ENCODE measurements at places on chromosomes 6 and 20.

GRCh38 chr6:23600118-23600517, 525.9 kb upstream of the NRSN1 start:
- no peak for DNase-seq

DNA sequence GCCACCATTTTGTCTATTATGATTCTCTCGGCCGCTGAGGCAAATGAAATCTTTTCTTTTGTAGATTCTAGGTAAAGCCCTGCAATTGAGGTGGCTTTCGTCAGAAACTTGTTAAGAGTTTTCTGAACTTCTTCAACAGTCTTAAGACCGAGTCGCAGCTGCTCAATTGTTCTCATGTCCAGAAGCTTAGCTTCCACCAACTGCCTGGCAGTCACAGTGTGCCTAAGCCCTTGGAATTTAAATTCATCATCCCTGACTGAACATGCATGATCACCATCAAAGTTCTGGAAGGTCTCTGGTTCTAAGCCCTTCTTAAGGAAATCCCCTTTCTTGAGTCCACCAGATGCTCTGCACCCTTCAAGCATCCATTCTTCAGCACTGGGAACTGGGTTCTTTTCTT, 25.7 kb downstream of the DST start:
- no peak for DNase-seq

DNA sequence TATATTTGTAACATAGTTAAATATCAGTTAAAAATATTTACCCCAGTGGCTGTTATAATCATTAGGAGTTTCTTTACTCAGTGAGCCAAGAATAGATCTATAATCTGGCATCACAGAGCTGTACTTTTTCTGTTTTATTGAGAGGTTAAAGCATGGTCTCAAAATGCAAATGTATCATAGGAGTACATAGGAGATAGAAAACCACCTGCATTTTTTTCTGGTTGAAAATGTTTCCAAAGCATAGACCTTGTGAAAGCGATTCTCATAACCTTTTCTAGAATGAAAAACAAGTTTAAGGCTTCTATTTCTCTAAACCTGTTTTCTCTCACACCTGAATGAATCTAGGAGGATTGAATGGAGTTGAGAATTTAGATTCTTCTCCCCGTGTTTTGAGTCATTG, 14.4 kb downstream of the KCNQ5 start:
- DNase-seq = no peak

DNA sequence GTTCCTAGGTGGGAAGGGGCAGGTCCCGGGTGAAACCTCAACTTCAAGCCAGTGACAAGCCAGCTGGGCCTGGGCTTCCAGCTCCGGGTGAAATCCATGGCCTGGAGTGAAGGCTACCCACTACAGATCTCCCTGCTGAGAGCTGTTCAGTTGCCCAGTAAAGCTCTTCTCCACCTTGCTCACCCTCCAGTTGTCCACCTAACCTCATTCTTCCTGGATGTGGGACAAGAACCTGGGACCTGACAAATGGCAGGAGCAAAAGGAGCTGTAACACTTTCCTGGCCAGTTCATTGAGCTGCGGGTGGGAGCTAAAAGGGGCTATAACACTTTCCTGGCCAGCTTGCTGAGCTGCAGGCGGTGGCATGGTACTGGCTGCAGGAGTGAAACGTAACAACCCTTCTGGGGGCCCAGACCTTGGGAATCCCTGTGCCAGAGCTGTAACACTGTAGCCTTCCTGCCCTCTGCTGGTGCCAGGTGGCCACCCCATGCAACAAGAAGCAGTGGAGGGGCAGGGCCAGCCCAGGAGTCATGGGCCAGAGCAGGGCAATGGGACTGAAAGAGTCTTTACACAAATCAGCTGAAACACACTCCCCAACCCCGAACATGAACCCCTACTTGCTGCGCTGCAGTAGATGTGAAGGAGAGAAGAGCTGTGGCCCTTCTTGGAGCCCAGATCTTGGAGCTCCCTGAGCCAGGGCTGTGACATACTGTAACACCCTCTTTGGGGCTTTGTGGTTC, 3.6 kb upstream of the HINT3 start:
- peak; percentile 57 for DNase-seq

- no peak for DNase-seq
Observed at GRCh38 chr20:40493549-40493948, 195.5 kb downstream of the MAFB start.

DNA sequence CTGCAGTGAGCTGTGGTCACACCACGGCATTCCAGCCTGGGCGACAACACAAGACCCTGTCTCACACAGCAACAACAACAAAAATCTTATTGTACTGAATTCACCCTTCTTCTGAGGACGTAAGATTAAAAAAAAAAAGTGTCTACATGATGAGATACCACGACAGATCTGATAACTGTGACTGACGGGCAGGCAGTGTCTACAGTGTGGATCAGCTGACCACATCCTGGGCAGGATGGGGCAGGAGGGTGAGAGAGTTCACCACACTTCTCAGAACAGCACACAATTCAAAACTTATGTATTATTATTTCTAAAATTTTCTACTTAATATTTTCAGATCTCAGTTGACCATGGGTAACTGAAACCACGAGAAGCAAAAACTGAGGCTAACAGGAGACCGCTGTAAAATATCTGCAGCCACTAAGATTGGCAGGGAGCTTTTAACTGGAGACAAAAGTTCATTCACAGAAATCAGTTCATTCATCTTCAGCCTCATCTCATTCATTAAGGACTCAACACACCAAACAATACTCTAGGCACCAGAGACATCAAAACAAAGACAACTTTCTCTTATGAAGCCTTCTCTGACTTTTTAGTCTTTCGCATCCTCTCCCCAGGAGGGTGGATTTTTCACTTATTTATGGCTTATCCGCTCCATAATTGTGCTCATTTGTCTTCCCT, 15.7 kb upstream of the NHSL1 start:
- peak; percentile 8 for DNase-seq

- no peak for DNase-seq
Observed at GRCh38 chr6:44049989-44050871, 77.0 kb downstream of the MRPL14 start.

- DNase-seq = no peak
Observed at GRCh38 chr20:20782755-20783154, 70.3 kb upstream of the RALGAPA2 start.

DNA sequence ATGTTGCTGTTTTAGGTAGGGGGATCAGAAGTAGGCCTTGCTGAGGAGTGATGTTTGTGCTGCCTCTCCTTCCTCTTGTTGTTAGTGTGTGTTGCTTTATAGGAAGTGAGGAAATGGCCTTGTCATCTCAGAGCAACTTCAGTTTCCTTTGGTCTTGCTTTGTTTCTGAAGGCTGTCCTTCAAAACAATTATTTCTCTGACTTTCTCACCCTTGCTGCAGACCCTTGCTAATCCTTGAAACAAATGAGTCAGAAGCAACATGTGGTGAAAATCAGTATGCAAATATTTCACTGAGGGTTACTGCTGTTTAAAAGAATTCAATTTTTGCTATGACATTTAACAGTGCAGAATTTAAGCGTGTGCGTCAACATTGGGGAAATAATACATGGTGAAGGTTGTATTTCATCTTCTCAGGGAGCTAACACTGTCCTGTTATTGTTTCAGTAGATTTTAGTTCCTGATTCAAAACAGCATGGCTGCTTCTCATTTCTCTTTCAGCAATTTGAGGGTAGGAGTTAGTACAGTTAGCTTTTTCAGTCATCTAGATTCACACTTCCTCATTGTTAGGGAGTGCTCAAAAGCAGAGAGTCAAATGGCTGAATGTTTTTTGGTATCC, 13.8 kb downstream of the RNF144B start:
- DNase-seq = peak; percentile 35
